Fibroblast of villous mesenchyme (primary cell): ENCODE measurements at places on chromosomes 4 and X.

DNA sequence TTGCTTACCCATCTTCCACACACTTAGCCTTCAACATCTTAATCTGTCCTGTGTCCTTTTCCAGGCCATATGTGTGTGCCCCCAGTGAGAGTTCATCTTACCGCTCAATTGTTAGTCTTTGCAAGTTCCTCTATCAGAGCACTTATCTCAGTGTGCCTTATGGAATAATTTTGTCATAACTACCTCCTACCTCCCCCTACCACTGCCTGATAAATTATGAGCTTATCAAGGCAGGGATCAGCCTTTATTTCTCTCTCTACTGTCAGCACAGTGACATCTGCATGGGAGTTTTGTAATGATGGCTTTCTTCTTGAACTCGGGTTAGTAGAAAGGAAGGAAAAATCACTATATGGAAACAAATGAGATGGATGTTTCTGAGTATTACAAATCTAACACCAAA is 53.2 kb downstream of the MTM1 start:
- DNase-seq, result no peak

DNA sequence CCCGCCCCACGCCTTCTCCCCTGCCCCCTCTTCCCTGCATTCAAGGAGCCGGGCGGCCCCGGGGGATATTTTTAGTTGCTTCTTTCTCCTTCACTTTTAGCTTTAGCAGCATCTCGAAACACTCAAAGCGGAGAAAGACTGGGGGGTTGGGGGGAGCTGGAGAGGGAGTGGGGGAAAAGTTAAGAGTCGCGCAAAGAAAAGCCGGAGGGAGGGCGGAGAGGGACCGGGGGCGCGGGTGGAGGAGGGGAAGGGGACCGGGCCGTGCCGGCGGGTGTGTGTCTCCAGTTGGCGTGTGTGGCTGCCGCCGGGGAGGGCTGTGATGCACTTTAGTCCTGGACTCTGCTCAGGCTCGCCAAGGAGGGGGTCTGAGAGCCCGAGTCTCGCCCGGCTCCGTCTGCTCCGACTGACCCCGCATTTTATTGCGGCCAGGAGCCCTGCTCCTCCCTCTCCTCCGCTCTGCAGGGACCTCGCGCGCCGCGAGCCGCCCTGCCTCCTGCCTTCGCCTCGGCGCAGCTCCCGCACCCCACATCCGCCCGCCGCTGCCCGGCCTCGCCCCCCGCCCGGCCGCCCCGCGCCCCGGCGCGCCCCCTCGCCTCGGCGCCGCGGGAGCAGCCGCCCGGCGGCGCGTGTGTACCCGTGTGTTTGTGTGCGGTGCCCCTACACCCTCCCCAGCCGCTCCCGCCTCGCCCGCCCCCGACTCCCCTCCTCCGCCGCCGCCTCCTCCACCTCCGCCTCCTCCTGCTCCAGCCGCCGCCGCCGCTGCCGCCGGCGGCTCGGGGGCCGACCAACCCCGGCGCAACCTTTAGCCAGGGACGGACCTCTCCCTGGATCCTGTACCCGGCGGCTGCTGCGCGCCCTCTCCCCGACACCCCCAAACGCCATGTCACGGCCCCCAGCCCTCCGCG is 1.4 kb downstream of the ZNF827 start:
- peak; percentile 61 for DNase-seq

DNA sequence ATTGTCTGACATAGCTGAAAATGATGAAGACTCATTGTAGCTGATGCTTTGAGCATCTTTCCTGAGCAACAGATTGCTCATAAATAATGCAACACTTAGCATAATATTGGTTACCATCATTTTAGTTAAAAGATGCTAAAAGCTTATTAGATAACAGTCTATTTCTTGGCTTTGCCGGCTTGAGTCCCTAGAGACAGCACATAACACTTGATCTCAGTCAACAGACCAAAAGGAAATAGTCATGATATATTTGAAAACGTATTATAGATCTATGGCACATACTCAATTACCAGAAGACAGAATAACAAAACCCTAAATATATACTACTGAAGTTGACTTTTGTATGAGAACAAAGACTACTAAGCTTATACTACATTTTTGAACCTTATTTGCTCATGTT is 846.7 kb upstream of the EPHA5 start:
- no peak for DNase-seq

- DNase-seq, result no peak
Measured at GRCh38 chr4:128722911-128723310, 86.6 kb upstream of the JADE1 start.

DNA sequence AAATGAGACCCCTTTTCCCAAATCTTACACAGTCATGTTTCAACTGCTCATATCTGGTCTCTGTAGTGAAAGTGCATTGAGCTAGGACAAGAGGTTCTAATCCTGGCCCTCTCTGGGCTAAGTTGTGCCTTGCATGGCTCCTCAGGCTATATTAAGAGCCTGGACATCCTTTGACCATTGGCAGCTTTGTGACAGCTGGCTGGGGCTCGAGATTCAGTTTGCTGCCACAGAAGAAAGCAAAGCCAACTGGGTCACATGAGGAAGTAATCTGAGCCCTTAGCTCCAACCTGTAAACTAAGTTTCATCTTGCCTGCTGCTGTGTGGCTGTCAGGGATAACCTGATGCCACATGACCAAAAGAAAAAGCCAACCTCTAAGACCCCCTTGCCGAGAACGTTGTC is 51.8 kb upstream of the JADE1 start:
- peak; percentile 18 for DNase-seq

DNA sequence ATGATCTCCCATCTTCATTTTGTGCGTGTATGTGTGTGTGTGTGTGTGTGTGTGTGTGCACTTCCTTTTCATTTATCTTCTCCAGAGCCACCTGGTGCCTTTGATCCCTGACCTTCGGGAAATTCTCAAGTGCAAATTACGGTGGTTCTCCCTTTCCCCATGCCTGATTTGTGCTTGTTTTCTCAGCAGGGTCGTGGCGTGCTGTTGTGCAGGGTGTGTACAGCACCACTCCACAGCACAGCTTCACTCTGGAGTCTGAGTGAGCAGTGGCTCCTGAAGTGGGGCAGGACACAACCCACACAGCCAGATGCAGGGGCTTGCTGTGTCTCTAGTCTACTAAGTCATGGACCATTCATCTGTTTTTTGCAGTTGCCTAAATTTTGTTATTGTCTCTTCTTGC is 114.2 kb upstream of the TBC1D9 start:
- DNase-seq, result no peak

DNA sequence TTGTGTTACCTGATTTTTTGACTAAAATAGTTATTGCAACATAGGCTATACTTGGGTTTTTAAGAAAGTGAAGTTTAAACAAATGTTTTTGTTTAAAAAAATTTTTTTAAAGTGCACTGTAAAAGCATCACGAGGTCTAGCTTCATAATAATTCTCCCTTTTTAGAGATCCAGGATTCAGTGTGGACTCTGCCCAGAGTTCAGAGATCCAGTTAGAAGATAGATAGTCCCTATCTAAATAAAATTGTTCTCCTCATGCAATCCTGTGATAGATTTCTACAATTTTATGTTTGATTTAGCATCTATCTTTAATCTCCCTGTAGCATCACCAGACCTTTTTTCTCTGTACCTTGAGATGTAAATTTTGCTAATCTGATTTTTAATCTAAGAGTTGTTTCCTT is 85.5 kb upstream of the HPGD start:
- DNase-seq, result no peak

- DNase-seq, result no peak
Measured at GRCh38 chr4:124899997-124900396, 187.5 kb upstream of the ANKRD50 start.

DNA sequence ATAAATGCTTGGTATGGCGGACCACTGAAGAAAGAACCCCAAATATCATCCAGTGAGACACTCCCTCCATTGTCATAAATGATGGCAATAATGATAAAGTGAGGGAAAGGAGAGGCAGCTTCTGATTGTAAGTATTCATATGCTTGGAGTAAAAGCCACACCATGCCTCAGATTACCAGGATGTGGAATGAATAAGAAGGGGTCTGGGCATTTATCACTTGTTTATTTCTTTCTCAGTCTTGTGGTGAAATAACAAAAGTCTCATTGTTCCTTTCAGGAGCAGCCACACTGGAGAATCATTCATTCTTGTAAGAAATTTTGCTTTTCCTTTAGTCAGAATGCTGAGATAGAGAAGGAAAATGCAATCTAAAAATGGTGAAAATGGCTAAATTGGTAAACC is 21.7 kb downstream of the F8 start:
- DNase-seq, result no peak
